GM12878 (cell line): ENCODE measurements at places on chromosomes 16 and 17. TPM values are rescaled to one million over a fixed set of nuclear protein-coding genes. Genes with fewer than 3 reads are reported as not detected.

DNA sequence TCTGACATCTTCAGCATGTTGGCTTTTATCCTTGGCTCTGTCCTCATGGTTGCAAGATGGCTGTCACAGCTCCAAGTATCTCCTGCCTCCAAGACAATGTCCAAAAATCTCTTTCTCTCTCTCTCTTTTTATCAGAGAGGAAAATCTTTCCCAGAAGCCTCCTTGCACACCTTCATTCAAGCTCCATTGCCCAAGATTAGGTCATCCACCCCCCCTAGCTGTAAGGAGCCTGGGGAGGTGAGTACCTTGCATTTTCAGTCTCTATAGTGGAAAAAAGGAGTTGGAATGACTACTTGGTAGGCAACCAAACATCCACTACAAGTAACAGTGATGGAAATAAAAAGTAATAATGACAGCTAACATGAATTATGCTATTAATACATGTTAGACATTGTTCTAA lies 22.0 kb upstream of the NSMCE1 start:
- no peak overlapping the region for H3K4me3 ChIP-seq
- peaks cover 13% of the 10 kb centered on the region for H3K4me1 ChIP-seq
- no peaks in the 10 kb centered on the region for H3K36me3 ChIP-seq
- DNase-seq, result no peak
- no peak overlapping the region for H3K27ac ChIP-seq
- H3K27me3 ChIP-seq, result 0 out of 2 replicates have a peak, but pooled peaks cover 3% of the 10 kb centered on the region

DNA sequence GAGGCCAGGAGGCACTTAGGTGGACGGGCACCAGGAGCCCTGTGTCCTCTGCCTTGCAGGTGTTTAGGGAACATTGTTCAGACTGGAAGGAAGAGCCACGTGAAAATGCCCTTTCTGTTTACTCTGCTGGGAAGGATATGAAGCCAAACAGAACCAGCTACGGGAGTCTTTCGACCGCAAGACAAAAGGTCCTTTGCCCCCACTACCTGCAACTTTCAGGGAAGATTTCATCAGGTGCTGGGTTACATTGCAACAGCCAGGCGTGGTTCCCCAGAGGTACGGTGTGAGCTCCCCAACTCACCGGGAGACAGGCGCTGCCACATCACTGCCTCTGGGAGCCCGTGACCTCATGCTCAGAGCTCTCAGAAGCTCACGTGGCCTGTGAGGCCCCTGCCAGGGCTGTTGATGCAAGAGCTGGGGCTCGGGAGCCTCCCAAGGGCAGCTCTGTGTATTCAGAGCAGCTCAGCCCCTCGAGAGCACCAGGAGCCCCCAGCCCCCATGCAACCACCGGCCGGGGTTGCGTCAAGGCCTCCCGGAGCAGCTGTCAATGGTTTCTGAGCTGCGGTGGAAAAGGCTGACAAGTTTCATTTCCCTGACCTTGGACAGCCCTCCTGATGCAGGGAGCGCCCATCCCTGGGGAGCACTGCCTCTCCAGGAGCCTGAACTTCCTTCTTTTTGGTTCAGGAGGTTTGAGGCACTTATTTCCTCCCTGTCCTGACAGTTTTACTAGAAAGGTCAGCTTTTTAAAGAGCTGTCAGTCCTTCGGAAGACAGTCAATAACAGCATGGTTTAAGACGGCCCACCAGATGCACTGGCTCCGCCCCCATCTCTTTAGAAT lies 42.1 kb downstream of the TBC1D16 start:
- no peak for DNase-seq
- no peak overlapping the region for H3K27ac ChIP-seq
- H3K4me3 ChIP-seq, result no peak overlapping the region
- 0 out of 2 replicates have a peak, but pooled peaks cover 4% of the 10 kb centered on the region for H3K4me1 ChIP-seq
- H3K36me3 ChIP-seq, result no peaks in the 10 kb centered on the region
- peaks cover 1% of the 10 kb centered on the region; the same call in 1 of the 2 replicates for H3K27me3 ChIP-seq

DNA sequence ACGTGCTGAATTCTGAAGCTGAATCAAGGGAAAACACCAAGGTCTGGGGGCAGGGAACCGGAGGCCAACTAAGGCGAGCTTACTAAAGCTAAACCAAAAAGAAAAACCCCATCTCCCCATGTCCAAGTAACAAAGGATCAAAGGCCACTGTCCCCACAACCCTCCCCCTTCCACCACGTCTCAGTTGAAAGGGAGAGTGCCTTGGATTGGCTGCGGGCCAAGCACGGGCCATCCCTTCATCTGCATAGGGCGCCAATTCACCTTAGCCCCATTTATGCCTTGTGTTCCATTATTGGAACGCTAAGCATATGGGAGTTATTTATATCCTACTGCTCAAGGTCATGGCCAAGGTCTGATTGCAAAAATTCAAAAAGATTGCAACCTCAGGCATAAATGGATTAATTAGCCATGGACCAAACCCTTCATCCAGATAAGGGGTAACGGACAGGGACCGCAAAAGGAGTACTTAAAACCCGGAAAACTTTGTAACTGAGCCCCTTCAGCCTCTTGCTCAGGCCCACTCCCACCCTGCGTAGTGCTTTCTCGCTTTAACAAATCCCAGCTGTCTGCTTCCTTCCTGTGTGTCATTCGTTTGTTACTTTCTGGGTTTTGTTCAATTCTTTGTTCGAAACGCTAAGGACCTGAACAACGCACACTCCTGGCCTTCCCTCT lies 740 bp upstream of the ATP6V0D1 start:
- no peaks in the 10 kb centered on the region for H3K36me3 ChIP-seq
- peak overlapping the region; percentile 86 for H3K27ac ChIP-seq
- no peaks in the 10 kb centered on the region for H3K27me3 ChIP-seq
- DNase-seq, result no peak
- peak overlapping the region; percentile 84 for H3K4me3 ChIP-seq
- peaks cover 14% of the 10 kb centered on the region for H3K4me1 ChIP-seq

DNA sequence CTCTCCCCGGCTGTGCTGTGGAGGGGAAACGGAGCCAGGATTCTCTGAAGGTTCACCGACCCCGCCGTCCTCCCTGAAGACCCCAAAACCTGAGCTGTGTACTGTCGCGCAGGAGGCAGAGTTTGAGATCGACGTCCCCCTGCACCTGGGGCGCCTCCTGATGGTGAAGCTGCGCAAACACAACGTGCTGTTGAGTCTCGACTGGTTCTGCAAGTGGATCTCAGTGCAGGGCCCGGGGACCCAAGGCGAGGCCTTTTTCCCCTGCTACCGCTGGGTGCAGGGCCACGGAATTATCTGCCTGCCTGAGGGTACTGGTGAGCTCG lies 62.6 kb upstream of the TEKT1 start:
- no peaks in the 10 kb centered on the region for H3K36me3 ChIP-seq
- no peaks in the 10 kb centered on the region for H3K4me1 ChIP-seq
- H3K27ac ChIP-seq, result no peak overlapping the region
- H3K4me3 ChIP-seq, result no peak overlapping the region
- H3K27me3 ChIP-seq, result no peaks in the 10 kb centered on the region

DNA sequence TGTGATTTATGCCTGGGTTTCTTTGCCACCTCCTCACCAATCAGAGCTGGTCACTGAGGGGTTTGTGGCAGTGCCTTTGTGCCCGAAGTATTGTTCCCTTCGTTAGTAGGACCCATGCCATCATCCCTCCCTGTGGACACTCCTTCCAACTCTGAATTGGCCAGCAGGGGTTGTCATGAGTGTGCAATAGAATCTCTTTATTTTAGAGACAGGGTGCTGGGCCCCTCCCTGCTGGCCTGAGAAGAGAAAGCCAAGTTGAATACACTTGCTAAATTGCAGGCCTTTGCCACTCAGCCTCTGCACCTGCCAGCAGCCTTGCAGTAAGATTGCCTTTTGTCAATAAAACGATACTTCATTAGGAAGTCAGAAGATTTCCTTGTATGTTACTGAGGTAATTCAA lies 40.7 kb upstream of the SLC12A3 start:
- DNase-seq, result no peak
- H3K36me3 ChIP-seq, result peaks cover 8% of the 10 kb centered on the region
- H3K27ac ChIP-seq, result no peak overlapping the region
- no peaks in the 10 kb centered on the region for H3K27me3 ChIP-seq

The SERPINF2 gene
- polyA plus RNA-seq, result not detected in 2 replicates

- H3K4me3 ChIP-seq, result peak within 1 kb of the TSS; percentile 78
- H3K27ac ChIP-seq, result peak within 1 kb of the TSS; percentile 98
- DNase-seq, result peak; percentile 44
- peaks cover 10% of the 10 kb centered on the region for H3K4me1 ChIP-seq
These were observed at the start of gene SRCAP for GRCh38 chr16:30698816-30699614. TSS of gene SRCAP (plus strand) at chr16:30699171. CDS start at chr16:30700825, 1,654 bp downstream.

The C16orf95 gene
- polyA plus RNA-seq, result 17.2 and 22.7 TPM in 2 replicates

The PRSS33 gene
- polyA plus RNA-seq, result not detected in 2 replicates
